Esophagus (tissue), 2 donors: ENCODE measurements at places on chromosomes 1 and 21. TPM values are rescaled to one million over a fixed set of nuclear protein-coding genes. Genes with fewer than 3 reads are reported as not detected.

The LIN28A gene
- not detected for polyA plus RNA-seq

The NR0B2 gene
- polyA plus RNA-seq = not detected

The INKA2 gene
- polyA plus RNA-seq = 1.2 TPM

The CLCA1 gene
- 0.10 TPM for polyA plus RNA-seq

The RHCE gene
- polyA plus RNA-seq = 0.73 TPM
